ENCODE measurements at places on chromosomes 2 and 18.

- DNase-seq, result no peak
These were observed 21.7 kb downstream of the ZDBF2 start for GRCh38 chr2:206296128-206296527.

- DNase-seq, result no peak
These were observed 35.2 kb upstream of the LPIN2 start for GRCh38 chr18:3048121-3048520.

DNA sequence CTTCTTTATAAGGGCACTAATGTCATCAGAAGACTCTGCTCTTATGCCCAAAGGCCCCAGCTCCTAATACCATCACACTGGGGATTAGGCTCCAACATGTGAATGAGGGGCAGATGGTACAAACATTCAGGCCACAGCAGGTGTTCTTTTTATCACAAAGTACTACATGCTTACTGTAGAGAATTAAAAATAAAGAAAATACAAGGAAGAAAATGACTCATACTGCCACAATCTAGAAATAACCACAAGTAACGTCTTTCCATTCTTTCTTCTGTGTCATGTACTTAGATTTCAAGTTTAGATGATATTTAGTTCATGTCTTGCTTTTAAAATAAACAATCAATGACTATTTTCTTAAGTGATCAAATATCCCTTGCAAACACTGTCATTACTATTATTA, 100.3 kb upstream of the NEDD4L start:
- DNase-seq, result no peak

DNA sequence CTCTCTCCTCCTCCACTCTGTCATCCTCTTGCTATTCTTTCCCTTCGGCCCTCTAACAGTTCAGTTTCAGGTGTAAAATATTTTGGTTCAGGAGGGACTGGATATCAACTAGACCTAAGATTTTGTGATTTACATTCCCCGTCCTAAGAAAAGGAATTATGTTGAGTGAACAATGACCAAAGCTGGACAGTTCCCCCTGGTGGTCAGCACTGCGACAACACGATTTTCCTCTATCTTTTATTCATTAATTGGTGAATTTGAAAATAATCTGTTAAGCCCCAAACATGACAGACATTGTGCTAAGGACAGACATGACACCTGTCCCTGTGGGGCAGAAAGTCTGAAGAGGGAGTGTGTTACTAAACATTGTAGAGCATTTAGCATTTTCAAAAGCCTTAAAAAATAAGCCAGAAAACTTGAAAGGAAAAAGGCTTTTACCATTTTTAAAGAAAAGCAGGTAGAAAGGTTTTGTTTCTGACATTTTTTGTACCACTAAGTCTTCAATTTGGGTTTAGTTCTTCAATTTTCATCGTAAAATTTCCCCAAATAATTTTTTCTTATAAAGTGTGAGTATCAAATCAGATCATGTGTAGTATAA, 28.4 kb upstream of the GTF2A1L start:
- DNase-seq, result no peak

DNA sequence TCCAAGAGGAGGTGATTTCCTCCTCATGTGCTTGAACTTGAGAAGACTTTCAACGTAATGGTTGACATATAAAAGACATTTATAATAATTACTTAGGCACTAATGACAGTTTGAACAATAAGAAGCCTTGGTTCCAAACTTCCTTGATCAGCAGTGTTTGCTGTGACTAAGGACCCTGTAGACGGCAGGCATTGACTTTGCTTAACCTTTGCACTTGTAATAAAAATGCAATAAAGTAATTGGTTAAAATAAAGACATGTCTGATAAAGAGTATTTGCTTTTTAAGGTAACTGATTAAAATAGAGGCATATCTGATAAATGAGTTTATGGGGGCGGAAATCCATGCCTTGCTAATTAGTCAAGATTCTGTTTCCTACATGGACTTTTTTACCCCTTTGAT, 82.2 kb upstream of the ST8SIA3 start:
- no peak for DNase-seq

GRCh38 chr2:134549104-134549503, 169.7 kb downstream of the TMEM163 start:
- DNase-seq, result no peak

- no peak for DNase-seq
These were observed 260.8 kb upstream of the HDAC4 start for GRCh38 chr2:239661334-239662312.

DNA sequence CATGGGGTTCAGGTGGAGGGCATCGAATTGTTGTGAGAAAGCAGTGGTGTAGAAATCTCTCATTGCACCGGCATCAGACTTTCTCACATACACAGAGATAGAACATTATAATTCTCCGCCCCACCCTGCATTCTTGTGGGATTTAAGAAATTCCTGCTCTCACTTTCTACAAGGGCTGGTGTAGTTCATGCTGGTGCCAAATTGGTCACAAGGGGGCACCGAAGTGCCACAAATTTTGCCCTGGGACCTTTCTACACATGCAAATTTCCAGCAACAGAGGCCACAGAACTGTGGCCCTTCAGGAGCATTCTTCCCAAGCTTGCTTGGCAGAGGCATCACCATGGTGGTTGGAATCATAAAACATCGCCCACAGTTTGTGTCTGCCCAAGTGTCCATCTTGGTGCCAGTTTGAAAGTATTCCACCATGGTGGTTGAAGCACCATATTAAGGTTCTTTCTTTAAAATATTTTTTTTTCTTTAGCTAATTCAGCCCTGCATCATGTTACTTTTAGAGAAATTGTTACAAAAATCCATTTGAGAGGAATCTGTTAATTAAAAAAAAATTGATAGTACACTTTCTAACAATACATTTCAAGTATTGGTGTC, 521.2 kb upstream of the FANCL start:
- no peak for DNase-seq

- DNase-seq, result no peak
These were observed 41.1 kb downstream of the LDAH start for GRCh38 chr2:20781656-20782265.

DNA sequence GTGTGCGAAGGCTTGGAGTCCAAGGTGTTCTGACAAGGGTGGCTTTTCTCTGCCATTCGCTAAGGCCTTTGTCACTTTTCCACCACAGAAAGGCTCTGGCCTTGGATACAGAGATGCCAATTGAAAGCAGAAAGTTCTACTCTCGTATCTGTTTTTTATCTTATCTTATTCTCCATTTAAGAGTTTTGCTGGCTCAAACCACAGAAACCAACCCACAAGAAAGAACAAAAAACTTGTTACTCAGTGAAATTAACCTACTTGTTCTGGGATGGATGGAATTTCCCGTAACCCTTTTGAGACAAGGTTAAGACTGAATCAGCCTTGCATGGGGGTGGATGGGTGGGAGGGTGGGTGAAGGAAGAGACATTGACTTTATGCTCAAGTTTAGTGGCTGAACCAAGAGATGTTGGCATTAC, 221.7 kb downstream of the CDH20 start:
- no peak for DNase-seq

GRCh38 chr2:15311926-15312325, 249.2 kb downstream of the NBAS start:
- no peak for DNase-seq

DNA sequence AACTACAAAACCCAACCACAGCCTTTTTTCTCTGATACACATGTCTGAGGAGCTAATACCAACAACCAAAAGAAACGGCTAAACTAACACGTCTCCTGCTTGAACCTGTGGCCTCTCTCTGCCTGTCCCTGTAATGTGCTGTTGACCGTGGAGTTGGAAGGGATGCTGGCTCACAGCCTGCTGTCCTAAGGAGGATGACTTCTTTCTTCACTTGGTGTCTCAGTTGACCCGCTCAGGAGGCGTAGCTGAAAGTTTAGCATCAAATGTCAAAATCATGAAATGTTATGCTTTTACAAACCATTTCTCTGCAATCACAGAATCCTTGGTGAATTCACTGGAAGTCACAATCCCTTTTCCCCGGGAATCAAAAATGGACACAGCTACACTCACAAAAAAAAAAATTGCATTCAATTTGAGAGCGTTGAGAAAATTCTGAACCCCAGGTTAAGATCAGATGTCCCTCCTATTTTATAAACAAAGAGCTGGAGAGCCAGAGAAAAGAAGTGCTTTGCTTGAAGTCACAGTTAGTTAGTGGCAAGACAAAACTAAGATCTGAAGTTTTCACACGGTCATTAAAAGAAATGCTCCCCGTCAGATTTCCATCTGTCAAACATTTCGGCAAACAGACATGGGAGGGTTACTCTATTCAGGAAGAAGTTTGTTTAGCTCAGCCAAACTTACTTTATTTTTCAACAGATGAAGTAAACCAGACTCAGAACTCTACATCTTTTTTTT, 74.3 kb downstream of the IRS1 start:
- no peak for DNase-seq

DNA sequence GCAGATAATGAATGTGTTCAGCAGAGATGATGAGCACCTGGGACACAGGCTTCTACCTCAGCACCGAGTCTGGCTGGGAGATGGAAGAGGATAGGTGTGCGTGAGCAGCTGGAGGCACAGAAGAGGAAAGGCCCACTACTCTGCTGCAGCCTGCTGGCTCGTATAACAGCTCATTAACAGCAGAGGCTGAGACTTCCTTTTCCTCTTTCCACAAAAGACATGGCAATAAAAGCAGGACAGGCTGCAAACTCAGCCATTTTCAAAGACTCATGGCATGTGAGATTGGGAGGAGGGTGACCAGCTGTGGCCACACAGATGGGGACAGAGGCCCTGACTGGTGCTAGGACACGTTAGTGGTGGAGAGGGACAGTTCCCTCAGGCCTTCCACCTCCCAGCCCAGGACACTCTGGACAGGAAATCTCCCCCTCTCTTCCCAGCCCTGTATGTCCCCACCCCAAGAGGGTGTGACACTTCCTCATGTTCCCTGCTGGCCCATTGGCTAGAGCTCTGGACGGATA, 60.3 kb downstream of the CACNB4 start:
- no peak for DNase-seq

- DNase-seq, result no peak
These were observed 759.9 kb downstream of the SATB2 start for GRCh38 chr2:198697794-198698193.

- no peak for DNase-seq
These were observed 32.2 kb upstream of the LPIN2 start for GRCh38 chr18:3044931-3045698.

GRCh38 chr18:63237881-63238692, 81.5 kb downstream of the BCL2 start:
- DNase-seq, result no peak

DNA sequence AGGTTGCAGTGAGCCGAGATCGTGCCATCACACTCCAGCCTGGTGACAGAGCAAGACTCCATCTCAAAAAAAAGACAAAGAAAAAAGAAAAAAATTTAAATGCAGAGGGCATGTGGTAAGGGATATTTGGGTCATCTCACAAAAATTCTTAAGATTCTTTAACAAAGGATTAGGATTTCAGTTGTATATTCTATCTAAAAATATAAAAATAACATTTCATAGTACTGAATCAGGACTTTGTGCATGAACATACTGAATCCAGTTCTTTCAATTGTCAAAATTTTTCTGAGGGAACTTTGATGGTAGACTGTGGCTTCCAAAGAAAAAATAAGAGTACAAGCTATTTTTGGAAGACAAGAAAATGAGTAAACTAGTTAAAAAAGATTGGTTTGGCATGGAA, 6.5 kb upstream of the PPP3R1 start:
- no peak for DNase-seq

- DNase-seq, result no peak
These were observed 35.9 kb downstream of the ARHGAP25 start for GRCh38 chr2:68770271-68771111.

DNA sequence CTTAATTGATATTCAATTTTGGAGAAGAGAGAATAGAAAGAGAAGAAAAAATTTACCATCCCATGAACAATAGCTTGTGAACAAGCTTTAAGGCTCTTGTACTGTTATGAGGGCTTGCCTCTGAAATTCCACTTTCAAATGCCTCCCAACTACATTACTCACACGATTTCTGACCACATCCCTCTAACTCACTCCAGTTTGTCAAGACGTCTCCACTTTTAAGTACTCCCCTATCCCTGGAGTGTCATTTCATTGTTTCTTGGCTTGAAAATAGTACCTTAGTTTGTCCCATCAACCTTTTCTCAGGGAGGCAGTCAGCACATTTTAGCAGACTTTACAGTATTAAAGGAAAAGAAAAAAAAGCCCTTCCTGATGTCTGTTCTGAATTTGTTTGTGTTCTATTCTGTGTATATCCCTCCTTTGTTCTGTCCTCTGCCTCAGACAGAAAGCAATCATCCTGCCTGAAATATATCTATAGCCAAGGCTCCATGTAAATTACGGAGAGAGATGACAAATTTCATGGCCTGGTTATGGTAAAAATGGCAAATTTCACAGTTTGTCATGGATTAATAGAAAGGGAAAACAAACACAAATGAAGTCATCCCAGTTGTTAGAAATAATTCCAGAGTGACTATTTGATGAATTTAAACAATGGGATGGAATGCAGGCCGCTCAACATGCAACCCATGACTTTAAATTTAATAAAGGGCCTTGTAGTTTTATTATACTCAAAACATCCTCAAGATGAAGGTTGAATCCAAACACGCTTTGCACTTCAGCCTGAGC, 228.8 kb downstream of the ETAA1 start:
- no peak for DNase-seq

DNA sequence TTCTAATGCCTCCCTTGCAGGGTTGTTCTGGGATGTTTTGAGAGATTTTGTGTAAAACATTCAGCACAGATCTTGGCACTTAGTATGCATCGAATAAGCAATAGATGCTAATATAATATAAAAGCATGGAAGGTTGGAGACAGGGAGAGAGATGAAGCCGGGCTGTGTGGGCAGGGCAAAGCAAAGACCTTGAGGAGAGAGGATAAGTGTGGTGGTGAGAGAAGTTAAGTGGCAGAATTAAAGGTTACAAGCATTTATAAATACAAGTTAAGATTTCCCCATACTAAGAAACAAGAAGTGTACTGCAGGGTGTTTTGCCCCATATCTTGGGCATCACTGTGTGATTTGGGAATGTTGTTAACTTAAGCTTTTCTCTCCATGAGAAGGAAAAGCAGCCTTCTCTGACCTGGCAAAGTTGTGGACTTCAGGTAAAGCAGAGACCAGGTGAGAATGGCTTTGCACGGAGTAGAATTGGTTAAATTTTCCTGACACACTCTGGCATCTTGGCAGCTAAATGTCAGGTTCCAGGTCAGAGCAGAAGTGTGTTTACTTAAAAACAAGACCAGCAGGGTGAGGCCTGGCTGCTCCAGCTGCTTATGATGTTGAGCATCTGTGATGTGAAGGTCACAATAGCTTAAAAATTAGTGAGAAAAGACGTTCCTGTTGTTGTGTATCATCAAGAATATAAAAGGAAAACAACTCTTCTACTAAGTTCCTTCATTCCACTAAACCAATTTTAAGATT, 288.5 kb upstream of the HNMT start:
- no peak for DNase-seq

GRCh38 chr2:148944536-148944935, 69.5 kb downstream of the KIF5C start:
- DNase-seq, result no peak

DNA sequence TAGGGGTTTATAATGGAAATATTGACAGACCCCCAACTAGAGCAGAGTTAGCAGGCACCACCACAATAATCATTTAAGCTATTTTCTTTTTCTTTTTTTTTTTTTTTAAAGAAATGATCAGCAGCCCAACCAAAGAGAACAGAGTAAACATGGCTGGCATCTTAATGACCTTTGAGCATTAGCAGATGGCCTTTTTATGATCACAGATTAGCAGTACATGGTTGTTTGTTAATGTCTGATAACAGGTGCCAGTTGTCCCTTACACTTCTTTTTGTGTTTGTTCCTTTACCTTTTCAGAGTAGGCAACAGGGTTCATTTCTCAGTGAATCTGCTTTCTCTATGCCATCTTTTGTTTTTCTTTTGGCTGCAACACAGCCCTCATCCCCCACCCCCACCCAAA, 747.0 kb downstream of the BCL11A start:
- no peak for DNase-seq
